ENCODE measurements at places on chromosomes 12 and 14.

- no peak for DNase-seq
These were observed 1.2 kb upstream of the DCAF11 start for GRCh38 chr14:24113379-24113800.

DNA sequence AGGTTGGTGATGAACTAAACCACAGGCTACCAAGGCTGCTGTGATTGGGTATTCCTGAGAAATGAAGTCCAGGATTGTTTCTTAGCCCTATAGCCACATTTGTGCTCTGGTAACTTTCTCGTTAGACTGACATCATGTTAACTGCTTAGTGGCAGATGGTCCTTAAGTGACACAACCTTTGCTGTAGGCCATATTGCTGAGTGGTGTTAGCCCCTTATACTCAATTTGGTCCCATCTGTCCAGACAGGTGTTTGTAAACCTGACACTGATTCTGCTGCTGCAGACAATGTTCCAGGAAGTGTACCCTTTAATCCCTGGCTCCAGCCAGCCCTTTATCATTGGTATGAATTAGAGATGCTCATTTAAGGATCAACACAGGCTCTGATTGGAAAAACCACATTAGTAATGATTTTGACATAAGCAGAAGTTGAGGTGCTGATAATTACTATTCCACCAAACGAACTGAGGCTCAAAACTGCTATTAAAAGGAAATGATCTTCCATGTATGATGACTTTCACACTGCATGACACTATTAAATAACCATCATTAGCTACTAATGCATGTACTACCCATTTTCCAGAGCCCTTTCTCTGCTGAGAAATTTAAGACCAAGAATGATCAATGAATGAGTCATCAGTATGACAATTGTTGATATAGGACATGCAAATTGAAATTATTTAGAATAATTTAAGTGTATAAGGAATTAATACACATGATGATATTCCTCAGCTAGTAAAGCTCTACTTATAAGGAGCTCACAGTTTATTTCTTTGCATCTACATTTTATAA, 3.6 kb upstream of the SSTR1 start:
- DNase-seq: no peak

GRCh38 chr12:32134101-32134888, 27.6 kb downstream of the BICD1 start:
- DNase-seq: peak; percentile 49

DNA sequence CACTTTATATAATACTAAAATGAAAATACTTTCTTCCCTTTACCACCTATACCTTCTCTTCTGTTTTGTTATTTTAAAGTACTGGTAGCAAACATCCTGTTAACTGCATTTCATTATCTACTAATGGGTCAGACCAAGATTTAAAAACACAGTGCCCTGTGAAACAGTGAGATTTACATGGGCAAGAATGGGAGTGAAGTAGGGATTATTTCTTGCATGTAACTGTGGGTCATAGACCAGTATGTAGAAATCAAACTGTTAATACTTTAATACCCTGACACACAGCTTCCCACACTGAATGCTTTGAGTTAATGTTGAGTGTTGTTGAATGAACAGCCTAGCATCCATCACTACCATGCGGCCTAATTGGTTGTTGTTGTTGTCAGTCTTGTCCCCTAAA, 61.6 kb downstream of the PLEKHA5 start:
- no peak for DNase-seq

DNA sequence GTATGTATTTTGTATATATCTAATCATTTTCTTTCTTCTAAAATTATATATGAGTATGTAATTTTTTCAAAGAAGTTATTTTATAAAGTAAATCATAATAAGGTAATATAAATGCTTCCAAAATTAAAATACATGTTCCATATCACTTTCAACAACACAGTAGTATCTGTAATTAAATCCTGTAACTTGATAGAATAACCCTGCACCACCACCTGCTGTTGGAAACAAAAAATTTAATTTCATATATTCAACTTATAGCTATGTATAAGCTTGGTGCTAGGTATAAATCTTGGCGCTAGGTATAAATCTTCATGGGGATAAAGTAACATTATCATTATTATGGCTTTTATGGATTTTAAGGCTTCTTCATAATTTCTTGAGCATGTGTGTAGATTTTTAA, 149.7 kb upstream of the DCN start:
- no peak for DNase-seq

DNA sequence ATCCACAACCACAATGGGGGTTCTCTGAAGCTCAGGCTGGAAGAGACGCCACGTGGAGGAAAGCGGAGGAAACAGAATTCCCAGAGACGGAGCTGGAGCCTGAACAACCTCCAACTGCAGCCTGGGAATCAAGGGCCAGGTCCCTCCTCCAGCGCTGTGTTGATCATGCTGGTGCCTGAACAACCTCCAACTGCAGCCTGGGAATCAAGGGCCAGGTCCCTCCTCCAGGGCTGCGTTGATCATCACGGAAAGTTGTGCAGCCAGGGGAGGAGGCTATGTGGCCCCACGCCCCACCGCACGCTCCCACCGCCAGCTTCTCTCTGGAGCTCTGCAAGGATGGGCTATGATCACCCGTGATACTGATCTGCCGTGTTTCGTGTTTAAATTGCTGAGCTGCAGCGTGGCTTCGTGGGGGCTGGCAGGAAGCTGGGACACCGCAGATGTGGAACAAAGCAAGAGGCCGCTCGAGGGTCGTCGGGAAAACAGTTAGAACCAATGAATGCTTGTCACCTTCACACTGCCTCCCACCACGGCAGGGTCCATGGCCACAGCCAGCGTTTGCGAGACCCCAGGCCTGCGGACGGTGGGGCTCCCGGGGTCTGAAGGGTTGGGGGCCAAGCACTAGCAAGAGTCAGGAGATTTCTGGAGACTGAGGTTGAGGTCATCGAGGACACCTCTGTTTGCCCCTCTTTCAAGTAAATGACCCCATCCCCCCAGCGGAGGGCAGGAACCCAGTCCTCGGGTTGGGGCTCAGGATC, 51.8 kb upstream of the FBRSL1 start:
- no peak for DNase-seq

DNA sequence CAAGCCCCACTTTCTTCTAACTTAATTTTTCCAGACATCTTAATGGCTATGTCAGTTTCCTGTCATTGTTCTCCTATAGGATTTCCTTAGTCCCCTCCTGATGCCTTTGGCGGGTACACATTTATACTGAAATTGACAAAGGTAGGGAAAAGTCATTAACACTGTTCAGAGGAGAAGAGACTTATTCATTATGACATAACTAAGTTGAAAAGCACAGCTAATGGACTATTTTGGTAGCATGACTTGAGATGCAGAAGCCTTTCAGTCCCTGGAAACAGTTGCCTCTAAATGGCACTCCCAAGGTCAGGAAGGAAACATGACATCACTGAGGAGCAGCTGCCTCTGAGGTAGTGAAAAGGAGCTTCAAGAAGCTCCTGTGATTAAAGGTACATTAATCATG, 317.5 kb upstream of the KITLG start:
- DNase-seq: no peak

- DNase-seq: no peak
These were observed 31.3 kb downstream of the ABCD2 start for GRCh38 chr12:39588348-39588747.
